ENCODE measurements at places on chromosomes 5 and 9.

DNA sequence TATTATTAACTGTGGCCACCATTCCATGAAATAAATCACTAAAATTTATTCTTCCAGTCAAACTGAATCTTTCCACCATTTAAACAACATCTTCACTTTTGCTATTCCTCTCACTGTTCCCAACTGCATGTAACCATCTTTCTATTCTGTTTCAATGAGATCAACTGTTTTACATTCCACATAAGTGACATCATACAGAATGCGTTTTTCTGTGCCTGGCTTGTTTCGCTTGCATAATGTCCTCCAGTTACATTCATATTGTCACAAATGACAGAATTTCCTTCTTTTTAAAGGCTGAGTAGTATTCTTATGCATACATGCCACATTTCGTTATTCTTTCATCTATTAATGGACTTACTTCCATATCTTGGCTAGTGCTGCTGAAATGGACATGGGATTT, 738.2 kb downstream of the SEMA5A start:
- DNase-seq: no peak

- no peak for DNase-seq
Observed at GRCh38 chr9:28155671-28156070, 582.4 kb upstream of the C9orf72 start.

GRCh38 chr5:128674837-128675446, 136.9 kb upstream of the FBN2 start:
- no peak for DNase-seq

GRCh38 chr9:13412331-13412730, 132.8 kb upstream of the MPDZ start:
- DNase-seq: no peak

- no peak for DNase-seq
Observed at GRCh38 chr9:132441404-132441803, 31.4 kb downstream of the CFAP77 start.

DNA sequence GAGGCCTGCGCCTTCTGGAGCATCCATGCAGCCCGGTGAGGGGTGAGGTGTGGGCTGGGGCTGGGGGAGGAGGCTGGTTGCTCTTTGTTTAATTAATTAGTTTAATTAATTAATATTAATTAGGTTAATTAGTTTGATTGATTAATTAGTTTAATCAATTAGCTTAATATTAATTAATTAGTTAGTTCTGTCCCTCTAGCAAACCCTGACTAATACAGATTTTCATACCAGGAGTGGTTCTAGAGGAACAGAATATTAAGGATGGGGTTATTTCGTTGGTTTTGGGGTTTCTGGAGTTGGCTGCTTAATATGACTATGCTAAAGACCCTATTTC, 14.1 kb upstream of the BARX1 start:
- DNase-seq: no peak

GRCh38 chr5:154196955-154197652, 6.6 kb downstream of the GALNT10 start:
- DNase-seq: no peak

DNA sequence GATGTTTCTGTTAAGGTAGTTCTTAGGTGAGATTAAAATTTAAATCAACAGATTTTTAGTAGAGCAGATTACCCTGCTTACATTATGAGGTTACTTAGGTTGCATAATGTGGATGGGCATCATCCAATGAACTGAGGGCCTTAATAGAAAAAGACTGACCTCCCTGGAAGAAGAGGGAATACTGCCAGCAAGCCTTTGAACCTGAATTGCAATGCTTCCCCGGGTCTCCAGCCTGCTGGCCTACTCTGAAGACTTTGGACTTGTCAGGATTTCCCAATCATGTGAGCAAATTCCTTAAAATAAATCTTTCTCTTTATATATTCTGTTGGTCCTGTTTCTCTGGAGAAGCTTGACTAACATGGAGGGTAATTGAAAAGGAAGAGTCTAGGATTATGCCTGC, 542.1 kb upstream of the ARRDC3 start:
- peak; percentile 27 for DNase-seq

GRCh38 chr5:81245871-81246235, 12.7 kb downstream of the CKMT2 start:
- DNase-seq: no peak

- DNase-seq: no peak
Observed at GRCh38 chr9:114888607-114889006, 41.8 kb downstream of the TNFSF8 start.

DNA sequence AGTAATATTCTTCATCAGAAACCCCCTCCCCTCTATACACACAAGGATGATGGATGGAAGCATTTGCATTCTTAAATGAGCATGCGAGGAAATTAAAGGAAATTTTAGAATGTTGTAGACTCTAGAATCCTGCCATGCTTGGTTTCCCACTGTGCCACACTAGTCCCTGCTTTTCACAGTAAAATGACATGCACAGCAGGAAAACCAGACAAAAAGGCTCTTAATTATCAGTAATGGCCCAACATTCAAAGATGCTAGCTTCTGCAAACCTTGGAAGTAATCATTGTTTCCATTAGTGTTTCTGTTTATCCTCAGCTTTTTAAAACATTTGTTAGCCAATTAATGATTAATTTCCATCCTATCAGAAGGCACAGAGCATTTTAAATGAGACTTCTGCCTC, 255.8 kb downstream of the SLCO4C1 start:
- DNase-seq: no peak

GRCh38 chr5:178237431-178238312, 5.1 kb upstream of the PHYKPL start:
- no peak for DNase-seq

- DNase-seq: no peak
Observed at GRCh38 chr9:89468281-89468960, 29.5 kb downstream of the SEMA4D start.

DNA sequence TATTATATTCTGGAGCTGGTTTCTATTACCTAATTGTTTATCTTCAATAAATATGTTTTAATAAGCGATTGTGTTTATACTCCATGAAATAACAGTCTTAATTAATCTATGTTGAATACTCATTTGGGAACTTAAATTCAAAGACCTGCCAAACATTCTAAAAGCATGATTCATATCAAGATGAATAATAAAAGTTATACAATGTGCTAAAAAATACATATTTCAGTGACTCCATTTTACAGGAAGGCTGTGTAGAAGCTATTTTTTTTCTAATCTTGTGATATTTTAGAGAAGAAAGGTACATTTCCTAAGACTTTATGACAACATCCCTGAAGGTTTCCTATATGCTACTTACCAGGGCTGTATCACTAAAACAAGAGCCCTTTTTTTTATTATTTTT, 417.9 kb downstream of the NFIB start:
- no peak for DNase-seq

DNA sequence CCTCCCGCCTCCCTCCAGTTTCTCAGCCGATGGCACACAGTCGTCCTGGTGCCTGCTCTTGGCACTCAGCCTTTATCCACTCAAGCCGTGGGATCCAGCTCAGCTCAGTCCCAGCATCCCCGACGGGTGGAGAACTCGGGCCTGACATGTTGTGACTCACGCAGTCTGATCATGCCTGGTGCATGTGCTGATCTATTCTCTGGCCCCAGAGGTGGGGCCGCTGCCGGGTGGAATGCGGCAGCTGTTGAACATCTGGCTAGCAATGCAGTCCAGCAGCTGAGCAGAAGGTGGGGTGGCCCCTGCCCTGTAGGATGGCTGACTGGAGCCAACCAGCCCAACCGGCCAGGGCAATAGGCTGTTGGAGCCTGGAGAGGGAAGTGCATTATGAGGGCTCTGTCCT, 1.7 kb upstream of the AIF1L start:
- DNase-seq: no peak

DNA sequence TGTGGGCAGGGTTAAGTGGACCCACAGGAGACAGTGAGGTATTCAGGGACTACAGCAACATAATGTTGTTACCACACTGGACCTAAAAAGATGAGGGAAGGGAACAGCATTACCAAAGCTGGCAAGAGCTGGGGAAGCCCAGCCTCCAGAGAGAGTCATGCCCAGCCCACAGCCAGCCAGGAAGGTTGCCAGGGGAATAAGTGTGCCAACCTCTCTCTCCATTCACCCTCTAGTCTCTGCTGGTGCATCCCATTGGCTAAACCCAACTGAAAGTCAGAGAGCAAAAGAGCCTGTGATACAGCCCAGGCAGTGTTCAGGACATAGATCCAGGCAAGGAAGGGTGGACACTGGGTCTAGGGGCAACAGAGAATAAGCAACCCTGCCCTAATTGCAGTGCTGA, 35.8 kb upstream of the AFAP1L1 start:
- DNase-seq: no peak

DNA sequence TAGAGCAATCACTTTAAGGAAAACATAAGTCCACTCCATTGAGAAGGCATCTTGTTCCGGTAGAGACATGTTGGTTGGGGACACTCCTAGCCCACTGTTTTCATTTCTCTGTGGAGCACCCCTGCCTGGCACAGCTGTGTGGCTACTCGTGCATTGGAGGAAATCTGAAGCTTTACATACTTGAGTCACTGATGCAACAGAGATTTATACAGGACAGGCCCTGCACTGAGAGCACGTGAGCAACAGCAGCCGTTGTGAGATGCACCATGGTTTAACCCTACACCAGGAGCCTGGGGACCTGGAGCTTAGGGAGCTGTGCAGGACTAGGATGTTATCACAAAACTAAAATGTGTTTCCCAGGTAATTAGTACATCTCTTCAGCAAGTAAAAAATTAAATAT, 230.7 kb upstream of the IRX1 start:
- DNase-seq: no peak

- no peak for DNase-seq
Observed at GRCh38 chr5:111229871-111230810, 6.0 kb downstream of the CAMK4 start.

GRCh38 chr5:129118405-129118804, 23.9 kb downstream of the ISOC1 start:
- DNase-seq: no peak

- DNase-seq: no peak
Observed at GRCh38 chr5:131914472-131914871, 31.0 kb downstream of the MEIKIN start.

- no peak for DNase-seq
Observed at GRCh38 chr9:128396970-128397613, 23.6 kb upstream of the CERCAM start.

DNA sequence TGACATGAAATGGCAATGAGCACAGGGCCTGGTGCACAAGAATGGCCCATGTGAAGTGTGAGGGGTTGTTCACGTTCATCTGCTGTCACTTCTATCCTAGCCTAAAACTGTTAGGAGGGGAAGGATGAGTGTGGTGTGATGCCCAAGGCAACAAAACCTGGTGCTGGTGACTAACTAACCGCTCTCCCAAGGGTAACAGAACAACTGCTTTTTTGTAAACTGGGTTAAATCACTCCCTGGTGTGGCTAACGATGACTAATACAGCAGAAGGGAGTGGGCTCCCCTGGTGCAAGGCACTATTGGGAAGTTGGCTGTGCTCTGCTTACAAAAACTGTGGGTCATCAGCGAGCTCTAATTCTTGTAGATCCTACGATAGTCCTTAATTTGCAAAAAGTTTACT, 103.2 kb upstream of the VCAN start:
- no peak for DNase-seq

DNA sequence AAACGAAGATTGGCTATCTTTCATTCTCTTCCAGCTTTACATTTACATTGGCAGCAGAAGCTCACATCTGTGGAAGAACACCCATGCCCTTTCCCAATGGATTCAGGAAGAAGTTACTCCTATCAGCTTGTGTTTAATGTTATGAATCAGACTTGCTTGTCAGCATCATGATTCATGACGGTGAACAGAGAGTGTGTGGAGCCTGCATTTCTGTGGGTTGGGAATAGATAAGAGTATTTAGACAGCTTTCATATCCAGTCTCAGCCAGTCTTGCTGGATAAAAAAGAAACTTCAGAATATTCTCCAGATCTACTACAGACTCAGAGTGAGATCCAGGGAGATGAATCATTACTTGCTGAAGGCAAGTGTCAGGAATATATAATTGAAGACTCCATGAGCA, 812.9 kb upstream of the ZNF608 start:
- peak; percentile 13 for DNase-seq

- no peak for DNase-seq
Observed at GRCh38 chr9:14471041-14471440, 157.1 kb upstream of the NFIB start.

GRCh38 chr9:127051881-127052595, 70.4 kb downstream of the ANGPTL2 start:
- DNase-seq: no peak

DNA sequence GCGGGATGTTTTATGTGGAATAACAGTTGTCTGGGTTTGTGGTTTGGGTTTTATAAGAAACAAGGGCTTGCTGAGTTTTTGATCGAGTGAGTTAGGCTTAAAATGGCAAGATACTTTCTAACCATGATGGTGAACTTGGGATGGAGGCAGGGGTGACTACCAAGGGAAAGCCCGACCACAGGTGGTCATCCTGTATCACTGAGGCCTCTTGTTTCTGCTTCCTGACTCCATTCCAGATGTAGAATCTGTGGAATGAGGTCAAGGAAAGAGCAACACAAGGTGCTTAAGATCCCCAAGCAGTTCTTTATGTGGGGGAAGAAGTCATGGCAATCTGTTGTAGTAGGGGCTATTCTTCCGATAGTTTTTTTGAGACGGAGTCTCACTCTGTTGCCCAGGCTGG, 122.3 kb downstream of the GOLPH3 start:
- no peak for DNase-seq

DNA sequence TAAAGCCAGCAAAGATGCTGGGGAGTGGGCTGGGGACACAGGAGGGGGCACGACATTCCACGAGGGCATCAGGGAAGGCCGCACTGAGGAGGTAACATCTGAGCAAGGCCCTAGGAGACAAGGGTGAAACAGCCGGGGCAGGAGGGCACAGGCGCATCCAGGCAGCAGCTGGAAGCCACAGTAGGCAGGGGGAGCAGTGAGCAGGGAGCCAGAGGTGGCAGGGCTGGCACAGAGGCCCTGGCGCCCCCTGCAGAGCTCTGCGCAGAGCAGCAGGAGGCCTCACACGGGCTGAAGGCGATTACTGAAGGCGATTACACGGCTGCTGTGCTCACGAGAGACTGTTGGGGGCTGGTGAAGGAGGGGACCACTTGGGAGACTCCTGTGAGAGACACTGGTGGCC, 15.4 kb downstream of the LMAN2 start:
- no peak for DNase-seq

DNA sequence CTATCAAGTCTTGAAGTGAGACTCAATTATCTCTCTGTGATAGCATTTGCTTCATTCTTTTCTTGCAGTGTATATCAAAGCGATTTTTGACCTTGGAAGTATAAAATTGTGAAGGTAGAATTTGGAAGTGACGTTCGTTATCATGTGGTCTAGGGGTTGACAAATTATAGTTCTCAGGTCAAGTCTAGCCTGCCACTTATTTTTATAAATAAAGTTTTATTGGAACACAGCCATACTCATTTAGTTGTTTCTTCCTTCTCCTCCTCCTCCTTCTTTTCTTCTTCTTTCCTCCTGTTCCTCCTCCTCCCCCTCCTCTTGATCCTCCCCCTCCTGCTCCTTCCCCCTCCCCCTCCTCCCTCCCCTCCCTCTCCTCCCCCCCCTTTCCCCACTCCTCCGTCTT, 38.0 kb downstream of the LRRTM2 start:
- no peak for DNase-seq

GRCh38 chr5:179879690-179880010, 21.0 kb upstream of the MRNIP start:
- DNase-seq: no peak

- no peak for DNase-seq
Observed at GRCh38 chr9:75664597-75664996, 225.9 kb upstream of the PCSK5 start.

GRCh38 chr9:38003230-38003629, 65.8 kb downstream of the SHB start:
- no peak for DNase-seq

Measured in epithelial cell of proximal tubule (primary cell).